Lung (tissue), 17 donors: ENCODE measurements at places on chromosomes 5 and 9. TPM values are rescaled to one million over a fixed set of nuclear protein-coding genes. Genes with fewer than 3 reads are reported as not detected.

Gene BSPRY
- 8.8 TPM for total RNA-seq

DNA sequence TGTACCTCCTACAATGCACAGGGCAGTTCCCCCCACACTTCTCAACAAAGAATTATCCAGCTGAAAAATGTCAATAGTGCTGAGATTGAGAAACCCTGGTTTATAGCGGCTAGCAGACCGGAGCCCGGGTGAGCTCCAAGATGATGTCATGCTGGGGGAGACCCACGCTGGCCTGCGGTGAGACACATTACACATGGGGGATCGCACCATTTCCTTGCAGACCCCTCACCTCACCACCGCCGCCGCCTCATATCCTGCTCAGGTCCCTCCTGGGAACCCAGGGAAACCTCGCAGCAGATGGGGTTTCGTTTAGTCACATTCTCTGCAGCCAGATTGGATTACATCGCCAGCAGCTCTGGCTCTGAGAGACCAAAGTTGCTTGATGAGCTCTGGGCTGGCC lies 14.7 kb upstream of the TNC start:
- DNase-seq = peak; percentile 92

- no peak for DNase-seq
Observed at GRCh38 chr9:81410201-81410600, 279.1 kb downstream of the TLE1 start.

GRCh38 chr9:131473891-131474290 lies 28.8 kb upstream of the POMT1 start:
- DNase-seq = no peak

Gene RAI14
- 65.1 TPM for total RNA-seq

- DNase-seq = no peak
Observed at GRCh38 chr5:86199287-86199686, 418.5 kb upstream of the COX7C start.

- DNase-seq = peak; percentile 90
Observed at GRCh38 chr5:141507387-141508091, 18.7 kb downstream of the PCDHGC5 start.

DNA sequence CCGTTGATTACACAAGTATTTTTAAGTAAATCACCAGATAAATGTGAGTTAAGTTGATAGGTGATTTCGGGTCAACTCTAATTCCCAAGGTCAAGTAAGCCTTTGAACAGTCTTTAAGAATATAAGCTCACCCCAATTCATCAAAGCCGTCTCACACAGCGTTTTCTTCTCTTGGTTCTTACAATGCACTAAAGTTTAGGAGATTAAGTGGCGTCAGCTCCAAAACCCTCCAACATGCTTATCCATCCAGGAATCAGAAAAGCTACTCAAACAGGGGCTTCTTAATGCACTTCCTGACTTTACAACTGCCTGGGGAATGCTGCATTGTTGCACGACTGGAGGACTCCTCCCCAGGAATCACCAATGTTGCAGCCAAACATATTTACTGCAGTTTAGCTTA lies 206.2 kb upstream of the EFNA5 start:
- DNase-seq = no peak

GRCh38 chr9:124615100-124615742 lies 108.0 kb upstream of the NR5A1 start:
- DNase-seq = no peak

DNA sequence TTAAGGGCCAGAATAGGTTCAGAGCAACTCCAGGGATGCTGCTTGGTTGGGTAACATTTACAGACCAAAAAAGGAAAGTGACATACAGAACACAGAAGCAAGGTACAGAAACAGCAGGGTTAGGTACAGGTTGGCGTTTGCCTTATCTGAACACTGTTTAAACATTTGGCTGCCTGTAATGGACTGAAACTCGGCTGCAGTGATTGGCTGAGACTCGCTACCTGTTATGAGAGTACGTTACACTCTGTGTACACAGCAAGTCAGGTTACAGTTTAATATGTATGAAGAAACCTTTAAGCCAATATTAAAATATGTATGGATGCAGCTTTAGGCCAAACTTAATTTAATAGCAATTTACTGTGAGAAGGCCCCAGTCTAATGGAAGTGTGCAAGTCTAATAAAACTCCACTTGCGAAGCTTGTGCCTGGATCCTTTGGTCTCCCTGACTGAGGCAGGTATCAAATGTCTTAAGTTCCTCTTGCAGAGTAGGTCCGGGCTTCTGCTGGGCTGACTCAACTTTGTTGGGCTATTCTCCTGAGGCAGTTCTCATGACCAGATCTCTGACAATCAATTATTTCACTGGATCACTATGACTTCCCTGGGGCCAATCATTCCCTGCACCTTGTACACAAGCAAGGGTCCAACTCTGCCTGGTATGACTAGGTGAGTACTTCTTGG lies 204.9 kb downstream of the ZNF462 start:
- DNase-seq = peak; percentile 60

DNA sequence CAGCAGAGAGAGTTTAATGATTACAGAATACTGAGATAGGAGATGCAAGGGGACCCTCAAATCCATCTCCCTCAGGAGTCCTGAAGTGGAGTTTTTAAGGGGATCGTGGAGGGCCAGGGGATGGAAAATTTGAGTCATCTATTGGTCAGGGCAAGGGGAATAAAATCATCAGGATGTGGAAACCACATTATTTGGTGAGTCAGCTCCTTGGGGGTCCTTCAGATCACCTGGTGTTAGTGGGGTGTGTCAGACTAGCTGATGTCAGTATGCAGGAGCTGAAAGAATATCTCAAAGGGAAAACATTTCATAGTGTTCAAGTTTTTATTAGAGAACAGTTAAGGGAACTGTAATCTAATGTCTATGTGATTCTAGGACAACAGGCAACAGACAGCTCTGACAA lies 183.0 kb upstream of the FTMT start:
- no peak for DNase-seq

DNA sequence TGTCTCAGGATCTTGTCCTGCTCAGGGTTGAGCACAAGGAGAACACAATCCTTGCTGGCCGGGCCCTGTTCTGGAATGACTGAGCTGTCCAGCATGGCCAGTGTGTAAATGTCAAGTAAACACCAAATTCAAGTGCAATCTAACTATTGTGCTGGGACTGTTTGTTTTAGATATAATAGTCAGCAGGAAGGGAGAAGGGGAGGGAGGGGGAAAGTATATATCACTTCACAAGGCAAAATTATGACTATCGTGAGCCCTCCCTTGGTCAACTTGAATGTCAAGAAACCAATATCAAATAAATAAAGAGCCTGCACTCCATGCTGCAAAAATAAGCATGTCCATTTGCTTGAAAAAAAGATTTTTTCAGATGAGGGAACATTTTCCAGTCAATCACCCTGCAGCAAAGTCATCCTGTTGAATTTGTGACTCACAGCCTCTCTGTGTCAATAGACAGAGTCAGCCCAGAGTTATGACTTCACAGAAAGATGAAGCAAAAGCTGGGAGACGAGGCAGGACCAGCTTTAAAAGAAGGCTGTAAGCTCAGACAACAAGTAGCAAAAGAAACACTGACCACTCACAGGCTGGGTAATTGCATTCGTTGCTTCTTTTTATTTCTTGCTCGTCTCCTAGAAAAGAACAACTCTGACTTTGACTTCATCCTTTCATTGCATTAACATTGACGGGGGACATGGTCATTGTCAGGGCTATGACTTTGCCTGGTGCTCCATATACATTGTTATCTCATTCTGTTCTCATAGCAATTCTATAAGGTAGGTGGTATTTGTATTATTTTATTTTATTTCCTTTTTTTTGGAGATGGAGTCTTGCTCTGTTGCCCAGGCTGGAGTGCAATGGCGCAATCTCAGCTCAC lies 15.3 kb upstream of the KLF4 start:
- DNase-seq = no peak

Gene ADAMTSL1
- 2.2 TPM for total RNA-seq

GRCh38 chr9:36401897-36402480 lies 1.9 kb upstream of the RNF38 start:
- no peak for DNase-seq

Gene CDX1
- total RNA-seq = 0.43 TPM

DNA sequence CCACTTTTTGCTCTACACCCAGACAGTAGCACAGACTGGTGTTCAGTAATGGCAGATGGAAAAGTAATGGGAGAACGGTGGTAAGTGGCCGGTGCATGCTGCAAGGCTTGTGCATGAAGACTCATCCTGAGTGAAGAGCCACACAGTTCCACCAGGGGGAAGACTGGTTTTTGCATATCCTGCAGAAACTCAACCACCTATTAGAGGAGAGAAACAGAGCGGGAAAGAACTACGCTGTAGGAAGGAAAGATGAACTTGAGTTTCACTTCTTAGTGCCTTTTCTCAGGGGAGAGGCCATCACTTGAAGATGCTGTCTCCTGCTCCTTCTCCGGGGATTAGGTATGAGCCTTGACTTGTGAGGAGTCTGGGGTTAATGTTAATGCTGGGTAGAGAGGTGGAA lies 9.4 kb upstream of the PRSS3 start:
- peak; percentile 12 for DNase-seq

DNA sequence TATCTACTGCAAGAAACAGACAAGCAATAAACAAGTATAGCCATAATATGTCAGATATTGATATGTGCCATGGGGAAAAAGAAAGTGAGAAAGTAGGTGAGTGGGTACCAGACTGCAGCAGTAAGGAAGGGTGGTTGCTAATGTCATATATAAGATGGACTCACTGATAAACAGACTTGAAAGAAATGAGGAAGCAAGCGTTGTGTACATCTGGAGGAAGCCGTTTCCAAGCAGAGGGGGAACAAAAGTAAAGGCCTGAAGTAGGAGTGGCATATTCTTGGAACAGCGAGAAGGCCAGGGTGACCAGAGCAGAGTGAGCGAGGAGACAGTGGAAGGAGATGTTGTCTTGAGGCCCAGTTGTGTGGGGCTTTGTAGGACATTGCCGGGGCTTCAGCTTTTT lies 142.2 kb upstream of the MAP3K1 start:
- DNase-seq = no peak

DNA sequence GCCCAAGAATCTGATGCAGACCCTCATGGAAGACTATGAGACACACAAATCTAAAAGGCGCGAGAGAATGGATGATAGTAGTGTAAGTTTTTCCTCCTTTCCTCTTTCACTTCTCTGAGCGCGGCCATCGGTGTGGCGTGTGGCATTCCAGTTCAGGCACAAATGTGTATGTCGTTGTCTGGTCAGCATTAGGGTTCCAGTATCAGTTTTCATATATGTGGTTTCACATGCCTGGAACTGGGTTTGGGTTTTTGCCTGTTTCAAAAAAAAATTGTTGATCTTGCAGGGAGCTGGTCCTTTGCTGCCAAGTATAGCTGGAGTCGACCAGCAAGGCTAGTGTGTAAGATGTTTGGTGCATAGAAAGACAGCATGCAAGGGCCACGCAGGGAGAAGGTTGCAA lies 51.5 kb downstream of the C9orf152 start:
- no peak for DNase-seq

Gene COL27A1
- 25.6 TPM for total RNA-seq

DNA sequence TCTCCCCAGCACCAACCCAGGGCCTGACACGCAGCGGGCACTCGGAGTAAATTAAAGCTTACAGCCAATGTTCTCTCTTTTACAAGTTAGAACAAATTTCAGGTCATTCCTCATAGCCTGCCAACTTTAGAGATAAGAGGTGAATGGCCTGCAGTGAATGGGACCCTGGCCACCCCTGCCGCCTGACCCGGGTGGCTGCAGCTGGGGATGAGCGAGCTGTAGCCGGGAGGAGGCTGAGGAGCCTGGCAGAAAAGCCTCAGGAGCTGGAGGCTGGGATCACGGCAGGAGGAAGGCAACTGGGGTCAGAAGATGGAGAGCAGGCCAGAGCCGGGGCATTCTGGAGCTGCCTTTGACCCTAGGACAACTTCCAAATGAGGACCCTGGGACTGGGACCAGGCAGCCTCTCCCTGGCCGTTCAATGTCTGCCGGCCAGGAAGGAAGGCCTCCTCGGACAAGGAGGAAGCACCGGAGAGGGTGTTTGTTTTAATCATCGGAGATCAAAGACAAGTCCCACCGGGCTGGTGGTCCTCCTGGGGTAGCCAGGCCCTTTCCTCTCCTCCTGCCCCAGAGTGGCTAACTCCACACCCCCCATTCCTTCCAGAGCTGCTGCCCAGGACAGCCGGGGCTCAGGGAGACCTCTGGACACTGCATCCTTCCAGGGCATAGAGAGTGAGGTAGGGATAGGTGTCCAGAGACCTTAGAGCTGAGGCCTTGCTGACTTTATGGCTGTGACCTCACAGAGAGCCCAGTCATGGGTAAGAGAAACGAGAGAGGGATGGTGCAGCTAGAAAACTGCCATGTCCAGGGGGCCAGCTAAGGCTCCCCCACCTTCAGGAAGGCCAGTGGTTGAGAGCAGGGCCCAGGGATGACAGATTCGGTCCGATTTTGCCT lies 87.3 kb upstream of the LMX1B start:
- DNase-seq = no peak

DNA sequence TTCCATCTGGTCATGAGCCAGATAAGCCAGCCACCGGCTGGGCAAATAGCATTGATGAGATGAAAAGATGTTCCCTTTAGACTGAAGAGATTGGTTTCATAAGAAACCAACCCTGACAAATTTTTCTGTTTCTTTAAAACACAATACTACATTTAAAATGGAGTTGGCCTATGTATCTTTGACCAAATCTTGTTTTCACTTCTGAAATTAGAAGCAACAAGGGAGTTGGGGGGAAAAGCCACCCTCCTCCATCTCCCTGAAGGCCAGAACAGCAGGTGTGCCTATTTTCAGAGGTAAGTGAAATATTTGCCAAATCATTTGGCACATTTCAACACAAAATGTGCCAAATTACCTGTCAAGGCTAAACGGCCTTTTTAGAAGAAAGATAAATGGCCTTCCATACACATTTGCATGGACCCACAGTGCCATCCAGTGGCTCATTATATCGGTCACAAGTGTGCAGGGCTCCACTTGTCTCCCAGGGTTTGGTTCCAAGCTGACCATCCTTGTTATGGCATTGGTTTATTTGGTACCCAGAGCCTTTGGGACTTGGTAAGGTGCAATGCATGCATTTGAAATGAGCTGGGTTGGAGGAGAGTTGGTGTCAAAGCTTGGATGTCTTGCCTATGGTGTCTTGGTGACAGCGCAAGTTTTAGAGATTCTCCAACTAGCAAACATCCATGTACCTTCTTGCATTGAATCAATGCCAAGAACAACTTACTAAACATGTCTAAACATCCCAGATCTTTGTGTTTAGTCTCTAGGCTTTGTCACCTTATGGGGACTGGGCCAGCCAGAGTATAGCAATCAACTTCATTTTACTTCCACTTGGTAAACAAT lies 372.0 kb upstream of the KIF2A start:
- peak; percentile 69 for DNase-seq

Gene IL5
- not detected for total RNA-seq

Gene COL15A1
- total RNA-seq = 40.5 TPM

- peak; percentile 38 for DNase-seq
Observed at GRCh38 chr5:55923177-55923771, 71.5 kb downstream of the IL6ST start.

Gene GFI1B
- total RNA-seq = 0.25 TPM

DNA sequence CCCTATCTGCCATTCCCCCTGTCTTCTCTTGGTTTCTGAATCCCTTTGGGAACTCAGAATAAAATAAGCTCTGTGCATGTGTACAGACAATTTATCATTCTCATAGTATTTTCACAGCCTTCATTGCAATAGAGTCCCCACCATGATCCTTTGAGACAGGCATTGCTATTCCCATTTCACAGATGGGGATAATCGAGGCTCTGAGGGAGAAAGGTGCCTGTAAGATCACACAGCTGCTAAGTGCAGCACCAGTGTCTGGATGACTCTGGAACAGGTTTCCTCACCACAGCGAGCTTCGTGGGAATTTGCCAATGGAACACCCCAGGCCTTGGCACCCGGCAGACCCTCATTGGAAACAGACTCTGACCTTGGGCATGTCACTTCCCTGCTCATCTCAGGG lies 293.6 kb downstream of the NSG2 start:
- DNase-seq = no peak

Gene NKD2
- total RNA-seq = 9.9 TPM
